ENCODE measurements at places on chromosomes 3 and 15. TPM values are rescaled to one million over a fixed set of nuclear protein-coding genes. Genes with fewer than 3 reads are reported as not detected.

Gene PLSCR5
- not detected for total RNA-seq

Gene PDZRN3
- 27.7 TPM for total RNA-seq

Gene HTR3E
- not detected for total RNA-seq

Gene ARGFX
- total RNA-seq = not detected

Gene PLCB2
- 0.66 TPM for total RNA-seq

Gene AMOTL2
- total RNA-seq = 100 TPM

Gene SGO1
- 16.2 TPM for total RNA-seq

Gene AGBL1
- not detected for total RNA-seq

Gene SPTBN5
- total RNA-seq = 0.11 TPM

Gene MINAR1
- total RNA-seq = 0.66 TPM

Gene TAGLN3
- total RNA-seq = 29.5 TPM

Gene FBXW12
- not detected for total RNA-seq

Gene IL20RB
- total RNA-seq = 1.8 TPM

Gene CYB561D2
- 39.6 TPM for total RNA-seq

Gene CHAC1
- total RNA-seq = 36.5 TPM

Gene TGM4
- not detected for total RNA-seq

Gene THAP10
- total RNA-seq = 4.6 TPM

Gene ADAMTS9
- 2.1 TPM for total RNA-seq

Gene WNT7A
- not detected for total RNA-seq

Gene NR2E3
- 0.25 TPM for total RNA-seq

Gene SLC51B
- total RNA-seq = 0.33 TPM

Gene SLC28A1
- 0.12 TPM for total RNA-seq

Gene MUSTN1
- 0.50 TPM for total RNA-seq

Gene FAM107A
- not detected for total RNA-seq

Gene LIPH
- total RNA-seq = not detected

Gene TRIM42
- total RNA-seq = not detected

Gene CCR8
- total RNA-seq = not detected

Gene DENND4A
- 20.0 TPM for total RNA-seq

Gene ATP13A5
- not detected for total RNA-seq

Gene NOP10
- 210 TPM for total RNA-seq

Gene ASB14
- under 0.01 TPM for total RNA-seq

Gene PP2D1
- not detected for total RNA-seq

Gene DNAH12
- total RNA-seq = under 0.01 TPM

Gene UQCC5
- total RNA-seq = 12.6 TPM

Gene CCK
- total RNA-seq = 0.62 TPM

Gene LDHAL6B
- total RNA-seq = not detected

Gene IL17RD
- 6.5 TPM for total RNA-seq

Data from uterine smooth muscle cell (primary cell).